Activated B cell treated with CpG ODN at 0.5 μM for 24 hours (primary cell): ENCODE measurements at places on chromosomes 6 and 20. TPM values are rescaled to one million over a fixed set of nuclear protein-coding genes. Genes with fewer than 3 reads are reported as not detected.

- H3K36me3 ChIP-seq: no peaks in the 10 kb centered on the region
- no peak for DNase-seq
- no peak overlapping the region for H3K27ac ChIP-seq
Observed at GRCh38 chr20:7938058-7938457, 2.2 kb downstream of the HAO1 start.

GRCh38 chr20:35648836-35649235 is 15.9 kb downstream of the CPNE1 start:
- peaks cover 45% of the 10 kb centered on the region for H3K4me1 ChIP-seq
- no peak overlapping the region for H3K4me3 ChIP-seq
- no peak for DNase-seq
- no peak overlapping the region for H3K27ac ChIP-seq
- peaks cover 42% of the 10 kb centered on the region for H3K36me3 ChIP-seq
- no peaks in the 10 kb centered on the region for H3K27me3 ChIP-seq

GRCh38 chr6:2396846-2397630 is 151.6 kb upstream of the GMDS start:
- no peak for DNase-seq
- H3K4me3 ChIP-seq: no peak overlapping the region
- H3K36me3 ChIP-seq: peaks cover 15% of the 10 kb centered on the region
- H3K27me3 ChIP-seq: no peaks in the 10 kb centered on the region
- no peaks in the 10 kb centered on the region for H3K4me1 ChIP-seq

DNA sequence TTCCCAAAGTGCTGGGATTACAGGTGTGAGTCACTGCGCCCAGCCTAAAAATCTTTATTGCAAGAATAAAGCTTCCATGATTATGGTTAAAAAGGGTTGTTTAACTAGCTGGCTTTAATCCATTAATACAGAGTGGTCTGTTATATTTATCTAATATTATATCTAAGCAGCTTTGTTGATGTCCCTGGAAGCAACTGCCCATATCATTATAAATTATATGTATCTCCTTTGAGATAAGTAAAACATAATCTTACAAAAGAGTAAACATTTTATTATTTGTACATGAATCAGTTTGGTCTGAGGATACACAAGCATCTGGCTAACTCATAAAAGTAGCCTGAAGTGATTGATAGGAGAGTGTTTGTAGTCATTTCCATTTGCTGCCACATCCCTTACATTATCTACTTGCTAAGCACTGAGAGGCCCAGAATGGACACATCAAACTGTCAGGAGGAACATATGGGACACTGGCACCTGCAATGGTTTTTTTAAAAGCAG is 46.9 kb downstream of the TRAF3IP2 start:
- peaks cover 8% of the 10 kb centered on the region for H3K4me1 ChIP-seq
- peaks cover 52% of the 10 kb centered on the region for H3K36me3 ChIP-seq
- DNase-seq: no peak
- no peak overlapping the region for H3K27ac ChIP-seq
- no peaks in the 10 kb centered on the region for H3K27me3 ChIP-seq
- H3K4me3 ChIP-seq: no peak overlapping the region

Gene NRN1
- total RNA-seq: 0.12 TPM in 1 of 2 replicates, not detected in the other
